ENCODE measurements at places on chromosomes 11 and 22.

DNA sequence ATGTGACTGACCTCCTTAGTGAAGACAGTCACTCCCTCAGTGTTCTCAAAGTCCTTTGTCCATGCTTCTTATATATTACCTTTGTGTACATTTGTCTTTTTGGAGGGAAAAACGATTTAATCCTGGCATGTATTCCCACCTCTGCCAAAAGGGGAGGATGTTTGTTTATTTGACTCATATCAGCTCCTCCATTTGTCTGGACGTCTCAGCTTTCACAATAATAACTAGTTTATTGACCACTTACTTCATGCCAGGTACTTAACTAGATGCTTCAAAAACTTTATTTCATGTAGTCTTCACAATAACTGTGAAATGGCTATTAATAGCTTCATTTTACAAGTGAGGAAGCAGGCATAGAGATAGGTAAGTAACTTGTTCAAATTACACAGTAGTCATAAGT is 5.3 kb downstream of the TBCEL start:
- DNase-seq = no peak

GRCh38 chr11:81039916-81040524 is 1599.2 kb upstream of the TENM4 start:
- no peak for DNase-seq

DNA sequence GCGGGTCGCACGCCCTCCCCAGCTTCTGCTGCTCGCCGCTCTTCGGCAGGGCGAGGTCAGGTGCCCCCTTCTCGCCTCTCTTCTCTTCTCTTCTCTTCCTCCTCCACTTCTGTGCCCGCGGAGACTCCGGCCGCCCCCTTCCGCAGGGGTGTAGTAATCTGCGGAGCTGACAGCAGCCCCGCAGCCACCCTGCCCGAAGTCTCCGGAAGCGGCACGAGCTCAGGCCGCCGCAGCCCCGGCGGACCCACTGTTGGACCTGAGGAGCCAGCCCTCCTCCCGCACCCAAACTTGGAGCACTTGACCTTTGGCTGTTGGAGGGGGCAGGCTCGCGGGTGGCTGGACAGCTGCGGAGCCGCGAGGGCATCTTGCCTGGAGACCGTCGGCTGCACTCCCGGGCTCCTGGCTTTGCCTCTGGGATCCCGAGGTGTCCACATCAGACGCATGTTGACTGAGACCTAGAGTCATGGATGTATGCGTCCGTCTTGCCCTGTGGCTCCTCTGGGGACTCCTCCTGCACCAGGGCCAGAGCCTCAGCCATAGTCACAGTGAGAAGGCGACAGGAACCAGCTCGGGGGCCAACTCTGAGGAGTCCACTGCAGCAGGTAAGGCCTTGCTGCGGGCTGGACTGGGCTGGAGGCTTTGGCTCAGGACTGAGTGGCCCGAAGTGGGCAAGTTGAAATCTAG is 486 bp downstream of the STIM1 start:
- no peak for DNase-seq

GRCh38 chr11:108368134-108368533 is 99.2 kb downstream of the C11orf65 start:
- no peak for DNase-seq

GRCh38 chr11:112226831-112227401 is 688 bp downstream of the PTS start:
- no peak for DNase-seq

- DNase-seq = no peak
Measured at GRCh38 chr11:68905421-68906360, 2.0 kb downstream of the IGHMBP2 start.

DNA sequence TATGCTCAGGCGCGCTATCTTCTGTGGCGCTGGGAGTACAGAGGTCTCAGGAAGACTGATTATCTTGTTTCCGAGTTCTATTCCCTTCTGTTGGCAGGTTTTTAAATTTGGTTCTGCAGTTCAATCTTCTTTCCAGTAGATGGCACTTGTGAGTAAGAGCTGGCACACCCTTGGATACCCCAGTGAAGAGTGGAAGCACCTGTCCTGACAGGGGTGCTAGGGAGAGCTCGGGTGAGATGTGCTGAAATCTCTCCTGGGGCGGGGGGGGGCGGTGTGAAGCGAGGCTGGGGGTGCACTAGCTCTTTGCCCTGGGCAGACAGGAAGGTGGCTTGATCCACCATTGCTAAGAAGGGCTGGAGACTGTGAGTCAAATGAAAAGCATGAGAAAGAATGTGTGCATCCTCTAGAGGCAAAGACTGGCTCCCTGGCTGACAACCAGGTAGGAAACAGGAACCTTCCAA is 679.9 kb upstream of the CCDC179 start:
- DNase-seq = no peak

- no peak for DNase-seq
Measured at GRCh38 chr11:12995188-12995587, 13.9 kb upstream of the RASSF10 start.

DNA sequence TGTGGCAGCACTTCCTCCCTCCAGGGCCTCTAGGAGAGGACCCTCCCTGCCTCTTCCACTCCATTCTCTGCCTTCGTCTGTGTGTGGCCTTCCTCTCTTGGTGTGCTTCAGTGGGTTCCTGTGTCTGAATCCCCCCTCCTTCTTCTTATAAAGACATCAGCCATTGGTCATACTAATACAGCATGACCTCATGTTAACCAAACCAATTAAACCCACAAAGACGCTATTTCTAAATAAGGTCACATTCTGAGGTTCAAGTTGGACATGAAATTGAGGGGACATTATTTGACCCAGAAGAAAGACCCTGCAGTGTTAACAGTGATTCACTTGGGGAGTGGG is 398.6 kb downstream of the SHANK2 start:
- no peak for DNase-seq

DNA sequence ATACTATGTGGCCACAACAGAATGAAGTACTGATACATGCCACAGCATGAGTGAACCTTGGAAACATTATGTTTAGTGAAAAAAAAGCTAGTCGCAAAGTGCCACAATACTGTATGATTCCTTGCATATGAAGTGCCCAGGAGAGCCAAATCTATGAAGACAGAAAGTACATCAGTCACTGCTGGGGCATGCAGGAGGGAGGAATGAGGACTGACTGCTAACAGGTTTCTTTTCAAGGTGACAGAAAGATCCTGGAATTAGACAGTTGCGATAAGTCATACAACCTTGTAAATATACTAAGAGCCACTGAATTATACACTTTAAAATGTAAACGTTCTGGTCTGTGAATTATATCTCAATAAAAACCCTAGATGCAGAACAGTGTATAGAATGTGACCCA is 11.8 kb upstream of the C11orf91 start:
- DNase-seq = no peak

DNA sequence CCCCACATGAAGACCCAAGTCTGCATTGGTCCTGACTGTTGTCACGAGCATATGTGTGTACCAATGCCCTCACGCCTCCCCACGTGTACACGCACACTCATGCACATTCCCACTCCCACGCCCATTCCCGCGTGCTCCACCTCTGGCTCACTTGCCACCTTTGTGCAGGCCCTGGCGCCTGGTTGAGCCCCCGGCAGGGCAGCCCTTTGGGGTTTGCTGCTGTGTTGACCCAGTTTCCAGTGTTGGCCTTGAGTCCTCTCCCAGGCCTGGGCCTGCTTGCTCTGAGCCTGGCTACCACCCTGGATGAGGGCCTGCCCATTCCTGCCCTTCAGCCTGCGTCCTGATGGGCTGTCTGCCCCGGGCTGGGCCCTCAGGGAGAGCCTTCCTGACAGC is 18.2 kb downstream of the PVALB start:
- DNase-seq = no peak

GRCh38 chr22:17307566-17307965 is 61.7 kb upstream of the CECR2 start:
- DNase-seq = no peak

- no peak for DNase-seq
Measured at GRCh38 chr11:22407921-22408320, 69.7 kb downstream of the SLC17A6 start.

Data from esophagus squamous epithelium (tissue), 5 donors.